ENCODE measurements at places on chromosomes 7 and 10.
A peak's percentile ranks its signal among the peaks of the same experiment; 100 is the strongest.

- DNase-seq = no peak
Observed at GRCh38 chr10:120262857-120263547, 194.0 kb upstream of the PLPP4 start.

- DNase-seq = no peak
Observed at GRCh38 chr10:63388421-63389031, 77.3 kb downstream of the JMJD1C start.

GRCh38 chr10:27685681-27686080 is 59.9 kb downstream of the MKX start:
- no peak for DNase-seq

DNA sequence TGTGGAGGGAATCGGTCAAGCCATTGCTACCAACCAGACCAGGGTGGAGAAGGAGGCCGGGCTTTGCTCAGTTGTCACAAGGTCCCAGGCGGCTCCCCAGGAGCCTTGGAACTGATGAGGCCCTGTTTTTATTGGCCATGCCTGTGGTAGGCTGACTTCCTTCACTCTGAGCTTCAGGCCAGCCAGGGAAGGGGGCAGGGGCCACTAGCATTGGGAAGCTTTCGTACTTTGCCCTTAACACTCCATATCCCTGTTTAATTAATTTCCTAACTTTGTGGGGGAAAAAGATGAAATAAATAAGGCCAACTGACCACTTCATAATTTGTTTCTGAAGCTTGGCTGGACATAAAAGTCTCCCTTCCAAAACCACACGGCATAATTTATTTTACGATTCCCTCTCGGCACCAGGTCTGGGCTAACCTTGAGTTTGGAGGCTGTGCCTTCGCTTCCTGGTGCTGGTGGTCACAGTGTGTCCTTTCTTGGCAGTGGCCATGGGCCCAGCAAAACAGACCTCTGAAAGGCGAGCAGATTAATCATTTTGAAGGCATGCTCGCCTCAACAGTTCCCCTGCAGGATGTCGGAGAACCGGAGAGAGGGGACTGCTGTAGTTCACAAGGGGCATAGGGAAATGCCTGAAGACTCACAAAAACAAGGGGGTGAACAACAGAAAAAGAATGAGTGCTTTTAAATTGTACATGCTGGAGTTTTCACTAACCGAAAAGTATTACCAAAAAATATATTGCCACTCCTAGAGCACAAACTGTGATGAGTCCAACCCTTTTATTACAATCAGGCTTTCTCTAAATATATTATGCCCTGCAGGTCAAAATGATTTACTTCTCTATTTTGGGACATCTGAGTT is 966.0 kb downstream of the LRMDA start:
- peak; percentile 41 for DNase-seq

- no peak for DNase-seq
Observed at GRCh38 chr10:15485684-15486316, 114.7 kb upstream of the FAM171A1 start.

- no peak for DNase-seq
Observed at GRCh38 chr7:16985621-16986020, 103.8 kb upstream of the AGR3 start.

DNA sequence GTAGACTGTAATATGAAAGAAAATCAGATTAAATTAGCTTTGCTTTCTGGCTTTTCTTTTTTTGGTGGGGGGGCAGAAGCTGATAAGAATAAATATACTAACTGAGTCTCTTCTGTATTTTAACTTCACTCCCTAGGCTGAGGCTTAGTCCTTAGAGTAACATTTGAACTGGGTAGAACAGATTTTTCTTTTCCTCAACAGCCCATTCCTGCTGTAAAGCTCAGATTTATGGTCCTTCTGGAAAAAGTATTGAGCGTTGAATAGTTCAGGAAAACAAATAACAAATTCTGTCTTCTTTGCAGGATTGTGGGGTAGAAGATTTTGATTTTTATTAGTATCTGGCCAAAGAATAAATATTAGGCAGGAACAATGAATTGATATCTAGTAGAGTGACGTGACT is 17.9 kb downstream of the SGPL1 start:
- DNase-seq = no peak

- DNase-seq = no peak
Observed at GRCh38 chr10:126908225-126908624, 3.0 kb downstream of the DOCK1 start.

DNA sequence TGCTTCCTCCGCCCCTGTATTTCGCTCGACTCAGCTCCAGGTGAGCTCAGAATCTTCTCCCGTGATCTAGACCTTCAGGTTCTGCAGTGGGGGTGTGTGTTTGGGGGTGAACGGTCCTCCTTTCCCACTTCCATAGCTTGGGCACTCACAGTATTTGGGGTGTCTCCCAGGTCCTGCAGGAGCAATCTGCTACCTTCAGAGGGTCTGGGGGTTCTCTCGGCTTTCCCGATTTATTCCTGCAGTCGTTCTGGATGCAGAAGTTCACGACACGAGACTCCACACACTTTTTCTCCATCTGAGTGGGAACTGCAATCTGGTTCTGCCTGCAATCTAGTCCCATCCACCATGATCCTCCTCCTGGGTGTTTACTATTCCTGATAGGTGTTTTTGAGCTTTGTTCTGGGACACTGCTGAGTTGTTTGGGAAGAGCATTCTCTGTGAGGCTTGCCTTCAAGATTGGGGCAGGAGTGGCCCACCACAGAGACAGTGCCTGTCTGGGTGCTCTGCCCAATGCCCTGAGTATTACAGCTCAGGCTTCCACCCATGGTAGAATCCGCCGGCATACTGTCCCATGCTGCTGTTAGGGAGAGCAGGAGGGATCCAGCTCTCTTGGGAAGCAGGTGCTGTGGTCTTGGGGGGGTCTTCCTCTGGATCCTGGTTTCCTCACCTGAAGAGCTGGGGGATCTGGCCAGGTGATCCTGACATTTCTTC is 29.8 kb downstream of the JAKMIP3 start:
- no peak for DNase-seq

GRCh38 chr10:105586451-105587098 is 945.5 kb downstream of the SORCS3 start:
- DNase-seq = no peak

- DNase-seq = no peak
Observed at GRCh38 chr7:81013083-81013817, 94.4 kb upstream of the SEMA3C start.

DNA sequence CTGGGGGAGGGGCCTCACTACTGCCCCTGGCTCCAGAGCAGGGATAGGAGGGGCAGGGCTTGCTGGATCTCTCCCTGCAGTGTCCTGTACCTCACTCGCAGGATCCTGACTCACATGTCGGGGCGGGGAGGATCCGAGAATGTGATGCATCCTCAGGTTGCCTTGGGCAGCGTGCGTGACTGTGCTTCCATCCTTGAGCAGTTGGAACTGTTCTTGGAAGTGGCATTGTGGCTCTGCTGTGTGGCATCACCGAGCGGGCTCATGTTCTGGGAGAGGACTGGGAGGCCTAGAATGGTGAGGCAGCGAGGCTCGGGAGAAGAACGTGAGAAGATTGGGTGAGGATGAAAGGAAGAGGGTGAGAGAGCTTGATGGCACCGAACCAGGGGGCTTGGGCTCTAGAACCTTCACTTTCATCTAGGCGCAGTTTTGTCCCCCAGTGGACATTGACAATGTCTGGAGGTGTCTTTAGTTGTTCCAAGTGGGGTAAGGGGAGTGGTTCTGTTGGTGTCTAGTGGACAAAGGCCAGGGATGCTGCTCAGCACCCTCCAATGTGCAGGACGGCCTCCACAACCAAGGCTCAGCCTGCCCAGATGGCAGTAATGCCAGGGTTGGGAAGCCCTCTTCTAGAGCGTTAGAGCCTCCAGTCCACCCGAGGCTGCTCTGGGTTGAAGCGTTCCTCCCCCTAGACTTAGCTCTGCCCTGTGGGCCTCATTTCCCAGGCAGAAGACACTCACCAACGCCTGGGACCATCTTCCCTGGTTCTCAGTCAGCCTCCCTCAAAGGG is 8.4 kb downstream of the RARRES2 start:
- DNase-seq = no peak

GRCh38 chr10:123021517-123021916 is 12.7 kb downstream of the ACADSB start:
- DNase-seq = no peak

GRCh38 chr7:22989643-22990587 is 24.0 kb downstream of the HYCC1 start:
- DNase-seq = no peak

GRCh38 chr7:155766966-155767916 is 45.0 kb downstream of the SHH start:
- DNase-seq = no peak

- DNase-seq = no peak
Observed at GRCh38 chr10:119976421-119976820, 83.9 kb downstream of the SEC23IP start.

DNA sequence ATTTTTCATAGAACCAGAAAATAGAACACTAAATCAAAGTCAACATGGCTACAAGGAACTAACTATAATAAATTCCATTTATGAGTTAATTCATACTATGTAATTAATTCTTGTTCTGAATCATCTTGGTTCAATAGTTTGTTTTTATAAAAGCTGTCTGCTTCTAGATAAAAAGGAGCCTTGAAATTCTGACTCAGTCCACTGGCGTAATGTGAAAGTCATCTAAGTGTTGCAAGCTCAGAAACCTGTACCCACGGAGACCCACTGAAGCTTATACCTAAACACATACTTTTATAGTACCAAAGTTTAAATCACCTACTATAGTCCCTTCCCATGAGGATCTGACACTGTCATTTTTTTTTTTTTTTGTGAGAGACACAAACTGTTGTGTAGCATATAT is 489.4 kb downstream of the SEMA3D start:
- DNase-seq = no peak

GRCh38 chr10:122853665-122854313 is 8.1 kb upstream of the CUZD1 start:
- no peak for DNase-seq

DNA sequence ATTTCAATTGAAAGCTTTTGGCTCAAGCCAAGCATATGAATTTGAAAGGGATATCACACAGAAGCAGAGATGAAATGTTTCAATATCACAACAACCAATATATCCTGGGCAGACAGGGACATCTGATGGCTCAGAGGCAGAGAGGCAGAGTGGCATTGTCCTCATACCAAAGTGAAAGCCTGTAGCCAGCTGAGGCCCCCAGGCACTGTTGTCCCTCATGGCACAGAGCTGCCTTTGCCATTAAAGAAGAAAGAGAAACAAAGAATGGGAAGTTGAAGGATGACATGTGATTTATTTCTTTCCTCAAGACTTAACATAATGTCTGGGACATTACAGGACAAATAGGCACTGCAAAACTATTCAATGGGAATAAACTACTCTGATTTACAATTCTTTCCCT is 504.3 kb upstream of the PCDH15 start:
- DNase-seq = no peak

- DNase-seq = no peak
Observed at GRCh38 chr7:96084881-96085553, 236.9 kb downstream of the SLC25A13 start.

DNA sequence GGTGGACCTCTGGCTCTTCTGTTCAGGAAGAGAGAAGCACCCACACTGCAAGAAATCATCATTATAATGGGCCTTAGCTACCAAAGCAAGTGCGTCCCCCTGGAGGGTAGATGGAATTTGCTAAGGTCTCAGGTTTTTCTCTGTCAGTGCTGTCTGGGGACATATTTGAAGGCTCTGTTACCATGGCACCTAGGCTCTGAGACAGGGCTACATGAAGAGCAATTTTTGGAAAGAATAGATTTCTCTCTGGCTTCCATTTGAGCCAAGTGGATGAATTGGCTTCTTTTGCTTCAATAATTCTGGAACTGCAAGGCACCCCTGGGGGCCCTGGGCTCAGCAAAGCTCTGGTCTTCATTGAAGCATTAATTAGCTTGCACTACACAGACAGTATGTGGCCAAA is 349.1 kb upstream of the GALNT17 start:
- no peak for DNase-seq

- DNase-seq = peak; percentile 28
Observed at GRCh38 chr10:86699991-86700840, 31.9 kb downstream of the LDB3 start.

DNA sequence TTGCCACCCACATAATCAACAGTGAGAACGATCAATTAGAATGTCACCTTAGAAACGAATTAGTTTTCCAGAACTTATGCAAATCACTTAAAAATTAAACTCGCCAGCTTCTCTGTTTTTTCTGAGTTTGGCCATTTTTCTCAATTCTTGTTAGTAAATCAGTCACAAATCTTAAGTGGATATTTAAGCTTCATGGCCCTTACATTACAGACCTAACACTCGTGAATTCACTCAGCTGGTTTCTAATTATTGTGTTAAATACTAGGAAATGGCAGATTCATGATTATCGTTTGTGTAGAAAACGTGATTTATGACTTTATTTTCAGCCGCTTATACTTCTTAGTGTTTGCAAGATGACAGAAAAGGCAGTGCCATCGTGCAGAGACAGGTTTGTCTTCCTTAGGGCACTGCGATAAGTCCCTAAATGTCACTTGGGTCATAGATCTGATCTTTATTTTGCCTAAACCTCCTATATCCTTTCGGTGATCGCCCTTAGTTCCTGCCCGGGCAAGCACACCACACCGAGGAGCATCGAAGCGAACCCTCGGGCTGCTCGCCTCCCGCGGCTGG is 587 bp upstream of the CELF2 start:
- no peak for DNase-seq

DNA sequence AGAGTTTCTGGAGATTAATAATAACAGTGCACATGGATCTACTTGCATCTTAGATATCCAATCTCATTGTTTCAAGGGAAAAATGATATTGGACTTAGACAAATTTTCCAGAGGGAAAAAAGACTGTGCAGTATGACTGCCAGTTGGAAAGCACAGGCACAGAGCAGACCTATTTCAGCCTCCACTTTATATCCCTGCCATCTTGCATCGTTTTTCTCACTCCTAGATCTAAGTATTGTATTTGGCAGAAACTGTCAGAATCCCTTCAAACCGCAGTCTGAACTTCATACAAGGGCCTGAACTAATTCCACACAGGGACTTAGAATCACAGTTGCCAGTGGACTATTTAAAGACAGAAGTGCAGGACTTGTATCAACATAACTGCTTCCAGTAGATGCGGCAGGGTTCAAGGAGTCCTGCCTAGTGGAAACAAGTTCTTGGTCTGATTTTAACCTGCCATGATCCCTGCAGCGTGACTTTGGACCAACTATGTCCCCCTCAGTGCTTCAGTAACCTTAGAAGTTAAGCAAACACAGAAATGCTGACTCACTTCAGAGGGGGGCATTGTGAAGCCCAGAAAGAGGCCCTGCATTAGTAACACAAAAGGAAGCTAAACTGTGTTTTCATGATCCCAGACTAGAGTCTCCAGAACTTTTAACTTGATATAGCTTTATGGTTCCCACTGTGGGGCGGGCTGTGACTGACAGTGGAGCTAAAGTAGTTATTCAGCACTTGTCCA is 95.7 kb upstream of the PALS2 start:
- no peak for DNase-seq

Data from left ventricle myocardium superior (tissue), 1 donor.